Effector CD4-positive, alpha-beta T cell (primary cell): ENCODE measurements at places on chromosomes 7 and 10.

GRCh38 chr10:57338823-57339558 is 928.7 kb downstream of the IPMK start:
- no peak for DNase-seq

DNA sequence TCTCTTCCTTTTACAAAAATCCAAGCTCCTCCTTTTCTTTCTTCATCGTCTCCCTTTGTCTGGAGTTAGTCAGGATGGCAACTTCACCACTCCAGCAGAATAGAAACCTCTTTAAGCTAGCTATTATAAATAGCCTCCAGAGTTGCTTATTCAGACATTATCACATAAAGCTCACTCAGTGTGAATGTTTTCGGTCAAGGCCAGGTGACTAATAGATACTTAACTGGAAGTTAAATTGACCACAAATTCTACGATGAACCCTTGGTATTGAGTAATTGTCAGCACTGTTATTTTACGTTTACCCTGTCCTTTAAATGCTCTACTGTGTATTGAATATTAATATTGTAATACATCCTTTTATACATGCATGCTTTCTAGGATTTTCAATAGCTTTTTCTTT is 340.4 kb downstream of the OTUD1 start:
- DNase-seq, result no peak

- no peak for DNase-seq
Observed at GRCh38 chr7:78523930-78524329, 725.4 kb downstream of the PHTF2 start.

DNA sequence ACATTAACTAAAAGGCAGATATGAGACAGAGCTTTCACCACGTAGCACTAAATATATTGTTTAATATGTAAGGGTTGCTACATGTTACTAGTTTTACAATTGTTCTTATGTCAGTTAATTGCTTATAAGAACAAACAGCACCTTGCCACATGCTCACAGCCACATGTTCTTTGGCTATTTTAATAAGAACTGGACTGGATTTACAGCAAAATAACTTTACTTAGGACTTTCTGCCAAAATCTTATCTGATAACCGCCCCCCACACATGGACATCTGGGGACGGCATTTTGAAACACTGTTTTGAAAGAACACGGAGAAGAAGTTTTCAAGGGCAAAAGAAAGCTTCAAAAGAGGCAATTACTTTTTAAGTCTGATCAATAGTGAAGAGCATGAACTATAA is 45.3 kb downstream of the JAZF1 start:
- no peak for DNase-seq

DNA sequence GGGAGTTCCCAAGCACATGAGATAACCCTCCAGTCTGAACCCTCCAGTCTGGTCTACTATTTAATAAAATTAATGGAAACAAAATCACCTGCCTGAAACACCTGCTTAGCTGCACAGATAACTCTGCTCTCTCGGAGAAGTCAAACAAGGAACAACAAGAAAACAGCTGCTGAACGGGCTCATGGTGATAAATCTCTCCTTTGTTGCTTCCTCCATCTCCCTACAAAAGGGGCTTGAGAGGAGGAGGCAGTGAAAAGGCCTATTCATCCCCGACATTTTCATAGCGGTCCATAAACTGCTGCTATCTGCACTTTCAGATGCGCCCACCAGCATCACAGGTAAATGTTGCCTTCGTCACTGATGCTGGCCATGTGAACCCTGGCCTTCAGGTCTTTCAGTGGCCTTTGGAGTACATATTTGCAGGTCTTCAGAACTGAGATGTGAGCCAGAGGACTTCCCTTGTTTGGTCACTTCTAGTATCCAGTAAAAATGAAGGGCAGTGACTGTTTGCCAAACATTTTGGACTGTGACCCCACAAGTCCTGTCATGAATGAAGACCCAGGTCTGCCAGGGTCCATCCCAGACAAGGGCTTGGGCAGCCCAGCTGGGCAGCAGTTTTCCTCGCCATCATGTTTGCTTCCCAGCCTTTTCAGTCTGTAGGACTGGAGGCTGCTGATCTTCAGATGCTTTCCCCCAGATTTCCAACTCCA is 15.9 kb downstream of the FKBP6 start:
- no peak for DNase-seq

- DNase-seq, result no peak
Observed at GRCh38 chr10:93580828-93581227, 14.4 kb downstream of the FFAR4 start.

- no peak for DNase-seq
Observed at GRCh38 chr7:26663874-26664273, 200.5 kb downstream of the SKAP2 start.

GRCh38 chr7:47143339-47143738 is 438.6 kb downstream of the TNS3 start:
- DNase-seq, result no peak

DNA sequence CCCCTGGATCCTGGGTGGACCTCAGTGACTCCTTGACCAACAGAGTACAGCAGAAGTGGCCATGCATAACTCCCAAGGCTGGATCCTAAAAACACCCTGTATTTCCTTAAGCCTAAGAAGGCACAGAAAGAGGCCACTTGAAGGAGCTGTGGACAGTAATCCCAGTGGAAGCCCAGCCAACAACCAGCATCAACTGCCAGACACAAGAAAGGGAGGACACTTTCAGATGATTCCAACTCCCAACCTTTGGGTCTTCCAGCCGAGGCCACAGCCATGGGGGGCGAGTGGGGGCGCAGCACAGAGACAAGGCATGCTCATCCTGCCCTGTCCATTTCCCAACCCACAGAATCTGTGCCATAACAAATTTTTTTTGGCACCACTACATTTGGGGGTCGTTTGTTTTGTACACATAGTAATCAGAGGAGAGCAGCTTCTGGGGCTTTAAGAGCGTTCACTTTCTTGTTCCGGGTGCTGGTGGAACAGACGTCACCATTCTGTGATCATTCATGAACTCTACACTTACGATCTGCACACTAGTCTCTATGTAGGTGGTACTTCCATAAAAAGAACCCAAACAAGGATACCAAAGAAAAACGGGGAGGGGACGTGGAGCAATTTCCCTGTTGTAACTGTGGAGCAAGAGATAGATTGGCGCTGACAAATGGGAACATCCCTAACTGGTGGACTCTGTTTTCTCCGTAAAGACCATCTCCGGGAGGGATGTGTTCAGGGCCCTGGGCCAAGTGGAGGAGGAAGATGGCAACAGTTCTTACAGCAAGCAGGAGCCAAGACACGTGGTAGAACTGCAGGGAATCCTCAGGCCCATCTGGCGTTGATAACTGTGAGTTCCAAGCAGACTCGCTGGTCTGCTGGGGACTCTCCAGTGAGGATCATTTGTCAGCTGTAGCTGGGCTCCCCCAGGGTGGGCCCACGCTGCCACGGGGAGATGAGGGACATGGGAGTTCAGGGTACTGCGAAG is 6.0 kb upstream of the SLC29A3 start:
- no peak for DNase-seq

- no peak for DNase-seq
Observed at GRCh38 chr10:132962623-132963429, 20.5 kb upstream of the CFAP46 start.

DNA sequence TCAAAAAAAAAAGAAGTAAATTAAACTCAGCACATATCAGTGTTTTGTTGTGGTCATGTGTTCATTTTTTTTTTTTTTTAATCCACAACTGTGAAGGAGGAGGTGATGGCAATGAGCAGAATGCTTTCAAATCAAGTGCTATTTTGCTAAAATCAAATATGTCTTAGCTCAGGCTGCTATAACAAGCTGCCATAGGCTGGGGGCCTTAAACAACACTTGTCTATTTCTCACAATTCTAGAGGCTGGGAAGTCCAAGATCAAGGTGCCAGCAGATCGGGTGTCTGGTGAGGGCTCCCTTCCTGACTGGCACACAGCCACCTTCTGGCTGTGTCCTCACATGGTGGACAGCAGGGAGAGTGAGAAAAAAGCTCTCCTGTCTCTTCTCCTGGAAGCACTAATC is 203.9 kb downstream of the FAM107B start:
- no peak for DNase-seq

DNA sequence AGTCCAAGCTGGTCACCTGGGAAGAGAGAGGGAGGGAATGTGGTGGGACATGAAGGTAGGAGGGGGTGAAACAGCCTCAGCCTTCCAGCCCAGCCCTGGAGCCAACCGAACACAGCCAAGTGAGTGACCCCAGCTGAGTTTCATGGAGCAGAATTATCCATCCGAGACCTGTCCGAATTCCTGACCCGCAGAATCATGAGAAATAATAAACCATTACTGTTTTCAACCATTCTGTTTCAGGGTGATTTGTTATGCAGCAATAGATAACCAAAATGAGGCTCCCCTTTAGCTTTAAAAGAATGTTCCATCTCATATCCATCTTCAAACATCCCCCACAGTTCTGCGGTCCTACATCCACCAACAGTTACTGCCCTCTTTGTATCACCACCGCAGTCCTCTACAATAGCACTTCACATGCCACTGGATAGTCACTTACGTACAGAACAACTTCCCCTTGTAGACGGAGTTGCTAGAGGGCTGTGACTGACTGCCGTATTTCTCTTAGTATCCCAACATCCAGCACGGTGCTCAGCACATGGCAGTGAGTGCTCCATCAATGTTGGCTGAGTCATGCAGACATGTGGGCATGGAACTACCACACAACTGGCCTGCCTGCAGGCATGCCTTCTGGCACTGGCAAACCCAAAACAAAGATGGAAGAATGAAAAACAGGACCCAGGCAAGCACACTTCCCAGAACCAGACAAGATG is 18.5 kb downstream of the KIAA1549 start:
- DNase-seq, result no peak

GRCh38 chr7:91089382-91089963 is 174.8 kb upstream of the FZD1 start:
- no peak for DNase-seq

DNA sequence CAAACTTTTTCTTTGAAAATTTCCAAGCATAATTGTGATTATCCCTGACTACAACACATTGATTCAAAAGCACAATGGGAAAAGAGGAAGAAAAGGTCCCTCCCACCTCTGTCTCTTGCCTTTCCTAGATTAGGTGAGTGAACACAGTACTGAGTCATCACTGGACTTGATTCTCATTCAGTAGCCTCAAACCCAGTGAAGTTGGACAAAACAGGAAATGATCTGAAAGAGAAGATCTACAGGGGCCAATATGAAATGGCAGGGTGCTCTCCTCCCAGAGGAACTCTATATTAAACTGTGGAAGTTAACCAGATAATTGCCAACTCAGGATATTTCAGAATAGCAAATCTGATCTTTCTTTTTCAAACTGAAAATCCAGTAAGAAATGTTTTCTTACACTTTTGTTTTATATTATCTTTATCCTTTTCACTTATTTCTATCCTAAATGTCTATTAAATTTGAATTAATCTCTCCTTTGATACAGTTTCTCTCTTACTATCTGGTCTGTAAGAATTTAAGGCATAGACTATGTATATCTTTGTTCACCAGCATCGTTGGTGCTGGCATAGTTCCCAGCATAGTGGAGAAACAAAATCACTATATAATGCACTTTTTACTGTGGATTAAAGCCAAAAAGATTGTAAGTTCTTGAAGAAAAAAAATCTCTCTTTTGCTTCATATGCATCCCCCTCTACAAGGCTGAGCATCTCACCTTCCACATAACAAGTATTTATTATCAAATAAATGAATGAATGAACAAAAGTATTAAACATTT is 41.4 kb upstream of the IKZF1 start:
- no peak for DNase-seq

- DNase-seq, result no peak
Observed at GRCh38 chr7:131952365-131952764, 395.9 kb upstream of the PODXL start.

- DNase-seq, result no peak
Observed at GRCh38 chr7:157676001-157676400, 339.2 kb downstream of the DNAJB6 start.

DNA sequence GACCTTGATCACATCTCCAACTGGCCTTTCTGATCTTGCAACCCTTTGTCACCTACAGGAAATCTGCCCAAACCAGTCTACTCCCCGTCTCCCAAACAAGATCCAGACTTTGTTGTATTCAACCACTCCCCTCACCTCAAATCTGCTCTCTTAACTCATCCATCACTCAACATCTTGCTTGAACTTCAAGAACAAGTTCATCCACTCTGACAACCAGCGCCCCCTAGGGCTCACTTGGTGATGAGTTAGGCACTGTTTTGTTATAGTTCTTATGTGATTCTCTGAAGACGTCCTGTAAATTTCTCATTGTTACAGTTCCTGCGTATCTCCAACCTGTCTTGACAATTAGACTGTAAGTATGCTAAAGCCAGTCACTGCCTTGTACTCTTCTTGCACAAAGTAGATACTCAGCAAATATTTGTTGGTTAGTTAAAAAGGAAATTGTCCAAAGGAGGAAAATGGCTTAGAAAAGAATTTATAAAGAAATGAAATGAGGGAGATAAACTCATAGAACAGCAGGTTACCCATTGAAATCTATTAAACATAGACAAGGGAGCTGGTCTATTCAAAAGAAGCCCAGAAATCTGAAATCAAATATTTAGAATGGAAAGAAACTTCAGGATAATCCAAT is 5.3 kb downstream of the FRMD4A start:
- peak; percentile 19 for DNase-seq

- DNase-seq, result no peak
Observed at GRCh38 chr10:14757986-14758385, 16.7 kb downstream of the FAM107B start.

- DNase-seq, result no peak
Observed at GRCh38 chr7:132084776-132085388, 491.4 kb downstream of the PLXNA4 start.

DNA sequence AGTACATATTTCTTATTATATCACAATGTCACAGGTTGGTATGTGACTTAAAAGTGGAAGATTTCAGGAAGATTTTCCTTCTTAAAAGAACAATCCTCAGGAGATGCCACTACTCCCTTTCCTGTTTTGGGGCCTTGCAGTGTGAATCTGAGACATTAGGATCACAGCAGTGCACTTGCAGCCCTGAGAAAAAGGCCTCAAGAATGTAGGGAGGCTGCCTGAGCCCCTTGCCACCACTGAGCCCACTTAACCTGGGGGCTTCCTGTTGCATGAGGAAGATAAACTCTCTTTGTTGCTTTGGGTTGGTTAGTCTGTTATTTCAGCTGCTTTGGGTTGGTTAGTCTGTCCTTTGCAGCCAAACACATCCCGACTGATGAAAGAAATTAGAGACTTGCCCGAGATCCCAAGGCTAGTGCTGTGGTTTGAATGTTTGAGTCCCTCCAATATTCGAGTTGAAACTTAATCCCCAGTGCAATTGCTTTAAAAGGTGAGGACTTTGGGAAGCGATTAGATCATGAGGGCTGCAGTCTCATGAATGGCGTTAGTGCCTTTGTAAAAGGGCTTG is 151.3 kb upstream of the SP4 start:
- DNase-seq, result no peak

- DNase-seq, result no peak
Observed at GRCh38 chr7:117279931-117280557, 42.8 kb downstream of the WNT2 start.

- peak; percentile 39 for DNase-seq
Observed at GRCh38 chr7:35424869-35425495, 171.1 kb upstream of the TBX20 start.

- DNase-seq, result no peak
Observed at GRCh38 chr7:48637382-48637781, 287.0 kb upstream of the CDC14C start.
